Renal pelvis (tissue), 12 donors: ENCODE measurements at places on chromosomes 1 and 21. TPM values are rescaled to one million over a fixed set of nuclear protein-coding genes. Genes with fewer than 3 reads are reported as not detected.

RAB7B gene
- 1.9 TPM for polyA plus RNA-seq

NEXN gene
- polyA plus RNA-seq: 10.0 TPM

GUCA2A gene
- not detected for polyA plus RNA-seq

AMY1C gene
- polyA plus RNA-seq: not detected

LENEP gene
- polyA plus RNA-seq: 0.36 TPM

OLIG2 gene
- not detected for polyA plus RNA-seq

ATP1A4 gene
- polyA plus RNA-seq: 0.80 TPM

GJB3 gene
- 0.30 TPM for polyA plus RNA-seq
